ENCODE measurements at places on chromosomes 4 and X.
A peak's percentile ranks its signal among the peaks of the same experiment; 100 is the strongest.

GRCh38 chr4:67083496-67083895 is 461.8 kb downstream of the CENPC start:
- DNase-seq, result no peak

GRCh38 chrX:78024349-78025059 is 55.1 kb upstream of the PGAM4 start:
- DNase-seq, result peak; percentile 12

- no peak for DNase-seq
Observed at GRCh38 chr4:67512501-67512900, 32.8 kb downstream of the CENPC start.

DNA sequence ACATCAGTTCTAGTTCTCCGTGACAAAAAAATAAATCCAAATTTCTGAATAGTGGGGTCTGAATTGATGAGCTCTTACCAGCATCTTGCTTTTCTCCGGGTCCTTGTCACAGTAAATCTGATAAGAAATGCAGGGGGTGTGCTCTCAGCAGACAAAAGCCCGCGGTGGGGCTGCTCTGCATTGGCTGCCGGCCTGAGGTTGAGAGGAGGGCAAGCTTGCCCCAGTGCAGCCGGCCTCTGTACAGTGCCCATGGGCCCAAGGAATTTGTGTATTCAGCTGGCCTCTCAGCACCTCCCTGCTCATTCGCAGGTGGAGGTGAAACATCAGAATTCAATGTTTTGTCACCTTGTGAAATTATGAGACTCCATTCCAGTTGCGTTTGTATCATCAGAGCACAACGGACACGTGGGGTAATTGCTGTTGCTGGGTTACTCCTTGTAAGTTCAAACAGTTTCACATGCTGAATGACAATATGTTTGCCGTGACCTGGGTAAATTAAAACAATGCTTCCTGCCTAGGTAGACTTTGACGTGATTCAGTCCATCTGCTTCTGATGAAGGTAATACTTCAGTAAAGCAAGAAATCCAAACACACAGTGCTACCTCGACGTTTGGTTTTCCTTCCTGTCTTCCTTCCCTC is 596.4 kb downstream of the MID1IP1 start:
- peak; percentile 74 for DNase-seq

GRCh38 chr4:67397931-67398330 is 147.4 kb downstream of the CENPC start:
- no peak for DNase-seq

DNA sequence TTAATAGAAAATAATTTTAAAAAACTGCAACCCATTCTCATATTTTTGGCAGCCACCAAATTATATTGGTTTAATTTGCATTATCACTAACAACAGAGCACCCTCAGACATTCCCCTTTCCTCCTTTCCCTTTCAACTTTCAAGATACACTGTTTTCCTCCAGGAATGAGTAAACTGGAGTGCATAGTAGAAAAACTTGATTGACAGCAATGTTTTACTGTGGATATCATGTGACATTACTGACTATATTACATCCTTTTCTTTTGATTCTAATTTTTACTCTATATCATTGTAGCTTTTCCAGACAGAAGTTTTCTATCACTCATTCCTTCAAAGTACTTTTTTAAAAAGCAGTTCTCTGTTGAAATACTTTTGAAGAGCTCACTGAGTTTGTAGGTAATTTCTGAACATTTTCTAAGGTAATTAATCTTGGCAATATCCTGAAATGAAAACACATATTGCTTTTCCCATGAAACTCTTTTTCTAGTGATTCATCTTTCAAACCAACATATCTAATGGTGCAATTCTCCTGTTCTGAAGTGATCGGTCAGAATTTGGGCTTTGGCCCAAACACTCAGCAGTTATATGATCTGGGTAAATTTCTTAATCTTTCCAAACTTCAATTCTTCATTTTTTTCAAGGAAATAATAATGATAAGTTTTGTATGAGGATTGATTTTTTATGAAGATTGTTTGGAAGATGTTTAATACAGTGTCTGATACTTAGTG is 920.4 kb upstream of the EPHA5 start:
- DNase-seq, result no peak

- no peak for DNase-seq
Observed at GRCh38 chrX:43581167-43581566, 74.9 kb upstream of the MAOA start.

DNA sequence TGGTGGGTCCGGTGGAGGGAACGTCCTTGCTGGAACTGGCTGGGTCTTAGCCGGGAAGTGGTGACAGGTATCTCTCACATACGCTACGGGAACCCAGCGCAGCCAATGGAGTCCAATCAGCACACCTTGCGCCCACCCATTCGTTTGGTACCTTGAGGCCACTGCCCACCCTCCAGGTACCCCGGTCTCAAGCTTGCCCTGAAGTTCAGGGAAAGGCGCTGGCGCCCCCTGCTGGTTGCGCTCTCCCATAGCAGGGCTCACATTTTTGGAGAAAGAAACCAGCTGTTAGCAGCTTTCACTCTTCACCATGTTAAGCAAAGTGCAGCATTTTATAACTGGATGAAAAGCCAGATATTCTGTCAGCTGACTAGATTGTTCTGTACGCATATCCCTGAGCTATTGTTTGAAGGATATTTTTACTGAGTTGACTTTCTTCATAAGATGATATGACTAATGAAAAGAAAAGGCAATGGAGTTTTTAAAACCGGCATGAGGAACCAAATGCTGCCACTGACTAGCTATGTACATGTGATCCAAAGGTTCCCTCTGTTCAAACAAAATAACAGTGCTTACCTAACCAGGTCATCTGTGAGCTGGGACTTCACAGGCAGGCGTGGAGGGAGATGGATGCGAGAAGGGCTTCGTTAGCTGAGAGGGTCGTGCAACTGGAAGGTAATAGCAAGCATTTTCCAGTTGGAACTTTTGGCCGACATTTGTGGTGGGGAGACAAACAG is 43.7 kb downstream of the OTOP1 start:
- DNase-seq, result peak; percentile 12

DNA sequence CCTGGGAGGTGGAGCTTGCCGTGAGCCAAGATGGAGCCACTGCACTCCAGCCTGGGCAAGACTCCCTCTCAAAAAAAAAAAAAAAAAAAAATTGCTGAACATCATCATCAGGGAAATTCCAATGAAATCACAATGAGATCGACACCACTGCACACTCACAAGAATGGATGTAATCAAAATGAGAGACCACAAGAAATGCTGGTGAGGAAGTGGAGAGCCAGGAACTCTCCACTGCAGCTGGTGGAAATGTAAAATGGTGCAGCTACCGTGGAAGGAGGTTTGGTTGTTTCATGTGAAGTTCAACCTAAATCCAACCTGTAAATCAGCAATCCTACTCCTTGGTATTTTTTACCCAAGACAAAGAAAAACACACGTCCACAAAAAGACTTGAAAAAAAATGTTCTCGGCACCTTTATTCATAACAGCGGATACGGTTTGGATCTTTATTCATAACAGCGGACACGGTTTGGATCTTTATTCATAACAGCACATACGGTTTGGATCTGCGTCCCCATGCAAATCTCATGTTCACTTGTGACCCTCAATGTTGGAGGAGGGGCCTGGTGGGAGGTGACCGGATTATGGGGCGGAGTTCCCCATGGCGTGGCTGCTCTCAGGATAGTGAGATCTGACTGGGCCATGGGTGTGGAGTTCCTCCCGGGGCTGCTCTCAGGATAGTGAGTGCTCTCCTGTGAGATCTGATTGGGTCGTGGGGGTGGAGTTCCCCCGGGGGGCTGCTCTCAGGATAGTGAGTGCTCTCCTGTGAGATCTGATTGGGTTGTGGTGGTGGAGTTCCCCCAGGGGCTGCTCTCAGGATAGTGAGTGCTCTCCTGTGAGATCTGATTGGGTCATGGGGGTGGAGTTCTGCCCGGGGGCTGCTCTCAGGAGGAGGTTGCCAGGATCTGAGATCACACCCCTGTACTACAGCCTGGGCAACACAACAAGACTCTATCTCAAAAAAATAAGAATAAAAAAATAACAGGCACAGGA is 7.7 kb downstream of the GAK start:
- DNase-seq, result no peak

GRCh38 chr4:100087743-100088142 is 102.5 kb downstream of the DDIT4L start:
- DNase-seq, result no peak

DNA sequence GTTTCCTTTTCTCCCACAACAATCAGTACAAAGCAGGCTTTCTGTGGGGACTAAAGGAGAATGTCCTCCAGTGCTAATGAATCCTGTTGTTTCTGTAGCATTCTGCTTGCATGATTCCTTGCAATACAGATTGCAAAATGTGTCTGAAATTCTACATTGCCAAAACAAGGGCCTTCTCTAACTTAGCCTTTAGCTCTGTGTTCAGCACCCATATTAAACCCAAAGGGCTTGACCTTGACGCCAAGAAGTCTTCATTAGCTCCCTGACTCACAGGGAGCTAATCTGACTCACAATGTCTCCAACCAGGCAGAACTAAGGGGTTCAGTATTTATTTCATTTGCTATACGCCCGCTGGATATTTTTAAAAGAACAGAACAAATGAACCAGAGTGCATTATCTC is 241.4 kb upstream of the CLNK start:
- DNase-seq, result no peak

DNA sequence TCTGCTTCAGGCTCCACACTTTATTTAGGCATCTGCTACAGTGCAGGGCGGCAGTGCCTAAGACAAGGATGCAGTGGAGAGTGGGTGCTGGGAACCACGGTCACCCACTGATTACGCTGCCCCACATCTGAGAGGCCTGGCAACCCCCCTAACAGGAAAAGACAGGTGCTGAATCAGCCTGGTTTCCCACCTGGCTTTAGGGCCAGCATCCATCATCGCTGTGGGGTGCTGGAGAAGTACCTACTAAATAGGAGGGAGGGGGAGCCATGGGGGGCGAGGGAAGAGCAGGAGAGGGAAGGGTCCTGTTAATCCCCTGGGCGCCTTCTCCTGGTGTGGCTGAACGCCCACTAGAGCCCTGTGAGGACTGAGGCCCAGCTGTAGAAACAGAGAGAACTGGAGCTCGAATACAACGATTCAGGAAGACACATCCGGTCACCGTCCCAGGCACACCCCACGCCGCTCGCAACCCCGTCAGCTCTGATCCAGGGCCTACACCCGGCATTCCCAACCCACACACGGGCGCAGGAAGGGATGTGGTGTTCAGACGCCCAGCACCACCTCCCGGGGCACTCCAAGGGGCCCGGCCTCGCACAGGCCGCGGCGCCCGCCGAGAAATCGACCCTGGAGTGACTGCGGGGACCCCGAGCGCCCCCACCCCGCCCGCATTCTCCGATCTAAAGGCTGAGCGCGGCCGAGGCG is 554 bp downstream of the DCTD start:
- DNase-seq, result peak; percentile 11

- peak; percentile 3 for DNase-seq
Observed at GRCh38 chr4:10106421-10107039, 10.1 kb downstream of the WDR1 start.

- DNase-seq, result no peak
Observed at GRCh38 chr4:189600718-189601435, 339.8 kb upstream of the FRG1 start.

DNA sequence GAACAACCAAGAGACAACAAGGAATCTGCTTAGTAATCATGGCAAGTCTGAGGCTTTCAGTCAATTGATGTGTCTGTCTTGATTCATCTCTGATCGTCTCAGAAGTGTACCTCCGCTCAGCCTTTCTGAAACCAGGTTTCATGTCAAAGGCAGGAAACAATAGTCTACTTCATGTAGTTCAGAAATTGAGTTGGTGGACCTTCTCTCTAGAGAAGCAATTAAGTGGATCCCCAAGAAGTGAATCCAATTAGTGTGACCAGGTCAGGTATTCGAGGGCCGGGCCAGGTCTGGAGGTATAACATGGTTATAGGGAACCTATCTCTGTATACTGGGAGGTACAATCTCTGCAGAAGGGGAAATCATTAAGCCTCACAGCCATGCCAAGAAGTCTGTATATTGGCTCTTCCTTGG is 32.0 kb downstream of the DAPP1 start:
- no peak for DNase-seq

DNA sequence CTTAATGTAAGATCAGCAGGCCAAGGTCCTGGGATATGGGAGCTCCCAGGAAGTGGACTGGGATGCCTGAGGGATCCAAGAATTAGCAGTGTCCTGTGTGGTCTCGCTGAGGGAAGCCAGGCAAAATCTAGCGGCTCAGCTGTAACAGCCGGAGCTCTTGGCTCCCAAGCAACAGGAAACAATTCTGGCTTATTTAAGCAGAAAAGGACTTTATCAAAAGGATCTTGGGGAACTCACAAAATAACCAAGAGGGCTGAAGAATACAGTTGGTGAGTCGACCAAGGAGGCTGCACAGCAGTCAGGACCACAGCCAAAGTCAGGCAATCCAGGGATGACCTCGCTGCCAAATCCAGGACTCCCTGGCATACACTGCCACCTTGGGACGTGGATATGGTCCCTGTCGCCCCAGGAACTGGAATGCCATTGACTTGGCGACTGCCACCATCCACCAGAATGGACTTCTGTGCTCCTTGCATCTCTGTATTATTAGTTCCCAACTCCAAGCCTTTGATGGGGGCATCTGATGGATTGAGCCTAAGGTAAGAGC is 165.3 kb upstream of the BCOR start:
- DNase-seq, result no peak

- DNase-seq, result no peak
Observed at GRCh38 chr4:53709693-53710092, 118.4 kb upstream of the LNX1 start.

GRCh38 chr4:37054531-37055077 is 189.9 kb upstream of the NWD2 start:
- no peak for DNase-seq

DNA sequence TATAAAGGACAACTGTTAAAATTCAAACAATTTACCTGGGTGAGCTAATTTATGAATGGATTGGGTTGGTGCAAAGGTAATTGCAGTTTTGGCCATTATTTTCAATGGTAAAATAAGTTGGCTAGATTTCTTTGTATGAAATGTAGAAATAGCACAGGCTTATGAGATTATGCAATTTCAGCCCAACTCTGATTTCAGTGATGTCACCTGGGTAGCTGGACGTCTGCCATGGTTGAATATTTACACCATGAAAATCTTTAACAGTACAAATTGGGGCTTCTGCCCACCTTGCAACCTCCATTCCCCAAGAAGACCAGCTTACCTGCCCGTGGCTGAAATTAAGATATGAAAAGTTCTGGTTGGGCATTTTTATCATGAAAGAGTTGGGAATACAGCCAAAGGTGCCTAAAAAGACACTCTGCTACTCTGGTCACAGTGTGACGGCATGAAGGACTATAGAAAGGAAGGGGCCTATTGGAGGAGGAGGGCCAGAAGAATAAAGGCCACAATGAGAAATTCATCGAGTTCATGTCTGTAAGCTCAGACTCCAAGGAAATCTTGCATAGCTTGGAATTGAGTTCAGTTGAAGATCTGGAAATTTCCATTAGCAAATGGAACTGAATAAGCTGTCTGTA is 29.7 kb downstream of the EGF start:
- DNase-seq, result no peak
